Activated T-helper 1 cell treated with anti-CD3 and anti-CD28 coated beads, Interleukin-2, amount 50 U/mL, for 16 hours (primary cell): ENCODE measurements at places on chromosomes 7 and 10.

- no peak for DNase-seq
Measured at GRCh38 chr7:76238326-76238725, 36.6 kb downstream of the SRRM3 start.

DNA sequence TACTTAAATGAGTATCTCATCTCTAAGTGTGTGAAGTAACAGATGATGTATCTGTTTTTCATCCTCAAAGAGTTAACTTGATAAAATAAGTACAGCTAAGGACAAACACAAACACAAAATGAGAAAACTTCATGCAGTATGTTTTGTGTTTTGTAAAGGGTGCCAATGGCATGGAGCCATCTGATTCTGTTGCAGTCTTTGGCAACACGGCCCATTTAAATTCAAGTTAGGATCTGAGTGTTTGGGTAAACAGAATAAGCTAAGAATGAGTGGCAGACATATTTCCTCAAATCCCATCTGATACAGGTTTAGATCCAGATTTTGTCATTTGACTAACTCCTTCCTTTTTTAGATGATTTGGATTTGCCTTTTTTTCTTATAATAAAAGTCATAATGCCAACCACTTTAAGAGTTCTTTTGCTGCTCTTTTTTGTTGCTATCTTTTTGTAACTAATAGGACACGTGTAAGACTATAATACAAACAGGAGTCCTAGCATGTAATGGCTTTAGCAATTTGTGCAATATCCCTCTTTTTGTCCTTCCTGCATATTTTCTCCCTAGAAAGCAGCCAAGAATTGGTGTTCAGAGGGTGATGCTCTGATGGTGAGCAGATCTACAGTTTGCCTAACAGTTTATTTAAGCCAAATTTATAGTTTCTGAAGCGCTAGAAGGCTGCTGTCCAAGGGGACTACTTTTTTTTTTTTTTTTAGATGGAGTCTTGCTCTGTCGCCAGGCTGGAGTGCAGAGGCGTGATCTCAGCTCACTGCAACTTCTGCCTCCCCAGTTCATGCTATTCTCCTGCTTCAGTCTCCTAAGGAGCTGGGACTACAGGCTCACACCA lies 18.9 kb upstream of the ACTA2 start:
- no peak for DNase-seq

GRCh38 chr10:12198156-12198555 lies 2.2 kb downstream of the CDC123 start:
- no peak for DNase-seq

DNA sequence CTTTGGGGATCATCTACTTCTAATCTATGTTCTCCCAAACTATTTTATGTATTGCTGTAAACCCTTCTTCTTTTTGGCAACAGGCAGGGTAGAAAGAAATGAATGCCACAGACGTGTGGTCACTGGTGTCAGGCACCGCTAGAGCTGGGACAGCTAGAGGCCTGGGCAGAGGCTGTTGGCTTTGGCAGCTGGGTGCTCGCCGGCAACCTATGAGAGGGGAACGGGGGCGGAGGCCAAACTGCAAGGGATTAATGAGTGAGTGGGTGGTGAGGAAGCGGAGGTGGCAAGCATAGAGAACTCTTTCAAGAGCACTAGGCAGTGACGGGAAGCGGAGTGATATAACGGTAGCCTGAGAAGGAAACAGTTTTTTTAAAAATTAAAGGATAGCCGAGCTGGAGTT lies 78.5 kb downstream of the CREB5 start:
- DNase-seq: no peak

GRCh38 chr10:98539578-98539977 lies 92.8 kb upstream of the HPS1 start:
- DNase-seq: no peak

DNA sequence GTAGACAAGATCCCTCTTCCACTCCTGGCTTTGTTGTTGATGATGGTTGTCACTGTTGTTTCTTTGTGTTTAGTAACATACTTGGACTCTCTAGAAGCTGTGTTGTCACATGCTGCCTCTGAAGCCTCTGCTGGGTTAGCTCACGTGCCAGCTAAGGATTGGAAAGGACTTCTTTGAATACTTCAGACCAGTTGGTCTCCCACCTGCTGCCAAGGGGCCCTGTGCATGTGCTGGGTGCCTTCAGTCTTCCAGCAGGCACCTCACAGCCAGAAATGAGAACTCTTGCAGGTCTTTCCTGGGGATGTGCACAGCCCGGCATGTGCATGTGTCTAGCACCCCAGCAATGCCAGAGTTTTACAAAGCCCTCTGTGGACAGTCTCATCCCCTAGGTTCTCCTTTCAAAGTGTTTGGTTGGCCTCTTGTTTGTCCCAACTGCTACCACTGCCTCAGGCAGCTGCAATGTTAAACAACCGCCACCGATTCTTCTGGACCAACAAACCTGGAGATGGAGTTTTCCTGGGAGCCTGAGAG lies 21.7 kb upstream of the NCAPG2 start:
- no peak for DNase-seq

- no peak for DNase-seq
Measured at GRCh38 chr10:30459283-30459682, 25.3 kb downstream of the MAP3K8 start.

GRCh38 chr10:111481261-111481826 lies 404.5 kb downstream of the ADRA2A start:
- no peak for DNase-seq

DNA sequence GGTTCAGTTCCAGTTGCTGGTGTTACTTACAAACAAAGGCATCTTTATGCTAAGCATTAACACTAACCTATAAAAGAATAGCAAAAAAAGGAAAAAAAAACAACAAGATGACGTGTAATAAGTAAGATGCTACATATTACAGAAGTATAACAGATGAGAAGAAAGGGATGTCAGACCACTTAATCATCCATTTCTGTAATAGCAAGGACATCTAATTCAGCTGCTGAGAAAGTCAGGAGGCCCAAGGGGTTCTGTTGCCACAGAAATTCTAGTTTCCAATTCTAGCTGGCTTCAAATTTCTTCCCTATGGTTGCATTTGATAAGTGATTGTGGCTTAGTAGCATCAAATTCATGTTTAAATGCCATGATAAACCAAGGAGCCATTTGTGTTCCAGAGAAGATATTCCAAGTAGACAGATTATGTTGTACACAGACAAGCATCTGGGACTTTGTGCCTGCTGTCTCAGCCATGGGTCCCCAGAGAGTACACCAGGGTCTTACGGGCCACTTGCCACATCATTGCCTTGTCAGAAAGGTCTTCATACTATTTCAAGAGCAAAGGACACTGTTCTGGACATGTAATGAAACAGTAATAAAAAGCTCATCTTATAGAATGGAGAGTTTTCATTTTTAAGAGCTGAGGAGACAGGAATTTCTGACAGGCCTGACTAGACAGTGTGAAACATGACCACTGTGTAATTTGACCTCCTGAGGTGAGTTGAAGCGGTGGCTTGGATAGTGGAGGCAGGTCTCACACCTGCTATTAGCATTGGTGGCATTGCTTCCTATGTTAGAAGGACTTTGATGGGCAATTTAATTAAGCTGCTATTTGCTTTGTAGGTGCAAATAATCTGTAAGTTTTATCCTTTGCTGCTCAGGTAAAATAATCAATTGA lies 4.2 kb upstream of the ASB4 start:
- DNase-seq: no peak

DNA sequence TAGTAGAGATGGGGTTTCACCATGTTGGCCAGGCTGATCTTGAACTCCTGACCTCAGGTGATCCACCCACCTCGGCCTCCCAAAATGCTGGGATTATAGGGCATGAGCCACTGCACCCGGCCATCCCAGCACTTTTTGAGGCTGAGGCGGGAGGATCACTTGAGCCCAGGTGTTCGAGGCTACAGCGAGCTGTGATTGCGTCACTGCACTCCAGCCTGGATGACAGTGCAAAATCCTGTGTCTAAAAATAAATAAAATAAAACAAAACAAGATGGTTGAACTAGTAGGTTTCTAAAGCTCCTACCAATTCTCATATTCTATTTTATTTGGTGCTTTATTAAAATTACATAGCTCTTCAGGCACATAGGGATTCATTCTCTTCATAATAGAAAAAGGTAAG lies 890.3 kb upstream of the AUTS2 start:
- no peak for DNase-seq

DNA sequence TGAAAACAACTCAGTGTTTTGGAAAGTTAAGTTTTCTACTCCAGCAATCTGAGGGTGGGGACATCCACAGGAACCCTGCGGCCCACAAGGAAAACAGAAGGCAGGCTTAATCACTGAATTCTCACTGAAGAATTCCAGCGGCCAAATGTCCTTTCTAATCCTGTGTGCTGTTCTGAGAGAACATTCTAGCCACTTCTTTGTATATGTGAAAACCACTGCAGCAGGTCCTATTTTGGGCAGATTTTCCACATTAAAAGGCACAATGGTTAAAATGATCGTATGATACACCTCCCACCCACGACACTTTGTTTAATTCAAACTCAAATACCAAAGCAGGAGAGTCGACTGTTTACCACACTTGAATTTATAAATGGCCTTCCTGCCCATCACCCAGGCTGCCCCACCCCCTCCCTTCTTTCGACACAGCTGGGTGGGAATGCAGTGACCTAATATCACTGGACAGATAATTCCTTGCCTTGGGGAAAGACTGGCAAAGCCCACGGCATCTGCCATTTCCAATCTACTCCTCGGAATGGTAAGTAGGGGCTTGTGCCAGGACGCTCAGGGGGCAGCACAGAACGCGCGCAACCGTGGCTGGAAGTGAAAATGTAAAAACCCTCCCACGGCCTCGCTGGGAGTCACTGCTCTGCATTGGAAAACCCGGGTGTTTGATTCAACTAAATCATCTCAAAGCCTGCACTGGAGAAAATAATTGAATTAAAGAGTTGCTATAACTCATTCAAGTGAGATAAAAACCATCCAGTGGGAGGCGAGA lies 67.0 kb downstream of the CTBP2 start:
- DNase-seq: no peak

GRCh38 chr7:132577206-132578049 lies 1.2 kb upstream of the PLXNA4 start:
- no peak for DNase-seq

- DNase-seq: no peak
Measured at GRCh38 chr10:129626309-129626708, 159.3 kb downstream of the MGMT start.

DNA sequence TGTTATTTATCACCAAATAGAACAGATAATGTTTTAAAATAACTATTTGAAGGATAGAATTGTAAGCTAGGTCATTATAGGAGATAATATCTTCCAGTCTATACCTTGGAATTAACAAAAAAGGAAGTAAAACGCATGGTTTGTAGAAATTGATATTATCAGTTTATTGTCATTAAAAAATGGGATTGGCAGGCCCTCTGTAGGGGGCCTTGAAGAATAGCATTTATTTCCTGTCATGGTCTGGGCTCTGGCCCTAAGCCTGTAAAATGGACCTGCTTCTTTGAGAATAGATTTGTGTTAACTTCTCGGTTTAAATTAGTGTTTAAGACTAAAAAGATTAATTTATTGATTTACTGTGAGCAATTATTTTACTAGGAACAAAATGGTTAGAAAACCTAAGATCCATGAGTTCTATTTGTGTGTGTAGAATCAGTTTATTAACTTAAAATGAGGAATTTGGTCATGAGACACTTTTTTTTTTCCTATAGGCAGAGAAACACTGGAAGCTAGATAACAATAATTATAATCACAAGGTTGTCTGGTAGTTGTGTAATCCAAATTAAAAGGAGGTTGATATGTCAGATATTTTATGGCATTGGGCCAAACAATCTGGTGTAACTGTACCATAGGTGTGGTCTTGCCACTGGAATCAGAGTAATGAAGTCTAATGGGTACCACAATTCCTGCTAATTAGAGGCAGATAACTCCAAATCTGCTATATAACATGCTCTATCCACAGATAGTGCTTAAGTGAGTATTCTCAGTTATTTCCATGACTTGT lies 197.4 kb upstream of the FOXP2 start:
- DNase-seq: no peak

DNA sequence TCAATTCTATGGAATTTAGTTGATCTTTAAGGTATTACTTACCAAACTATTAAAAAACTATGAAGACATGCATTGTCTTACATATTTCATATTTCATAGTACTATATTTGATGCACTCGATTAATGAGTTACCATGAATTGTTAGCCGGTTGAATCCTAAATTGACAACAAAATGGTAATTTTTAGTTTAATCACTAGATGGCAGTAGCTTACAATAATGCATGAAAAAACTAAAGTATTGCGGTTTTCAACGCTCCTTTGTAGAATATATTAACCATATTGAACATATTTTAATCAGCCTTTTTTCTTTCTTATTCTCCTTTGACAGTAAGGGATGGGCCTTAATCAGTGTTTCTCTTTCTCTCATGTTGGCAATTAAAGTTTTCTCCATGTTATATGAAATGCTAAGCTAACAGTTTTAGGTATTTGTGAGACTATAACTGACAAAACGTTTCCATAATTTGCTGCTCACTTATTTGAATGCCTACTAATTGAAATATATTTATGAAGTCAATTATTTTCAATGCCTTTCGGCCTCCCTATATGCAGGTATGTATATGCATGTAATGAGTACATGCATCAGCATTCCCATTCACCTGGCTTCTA lies 48.5 kb upstream of the ARL4A start:
- DNase-seq: no peak

DNA sequence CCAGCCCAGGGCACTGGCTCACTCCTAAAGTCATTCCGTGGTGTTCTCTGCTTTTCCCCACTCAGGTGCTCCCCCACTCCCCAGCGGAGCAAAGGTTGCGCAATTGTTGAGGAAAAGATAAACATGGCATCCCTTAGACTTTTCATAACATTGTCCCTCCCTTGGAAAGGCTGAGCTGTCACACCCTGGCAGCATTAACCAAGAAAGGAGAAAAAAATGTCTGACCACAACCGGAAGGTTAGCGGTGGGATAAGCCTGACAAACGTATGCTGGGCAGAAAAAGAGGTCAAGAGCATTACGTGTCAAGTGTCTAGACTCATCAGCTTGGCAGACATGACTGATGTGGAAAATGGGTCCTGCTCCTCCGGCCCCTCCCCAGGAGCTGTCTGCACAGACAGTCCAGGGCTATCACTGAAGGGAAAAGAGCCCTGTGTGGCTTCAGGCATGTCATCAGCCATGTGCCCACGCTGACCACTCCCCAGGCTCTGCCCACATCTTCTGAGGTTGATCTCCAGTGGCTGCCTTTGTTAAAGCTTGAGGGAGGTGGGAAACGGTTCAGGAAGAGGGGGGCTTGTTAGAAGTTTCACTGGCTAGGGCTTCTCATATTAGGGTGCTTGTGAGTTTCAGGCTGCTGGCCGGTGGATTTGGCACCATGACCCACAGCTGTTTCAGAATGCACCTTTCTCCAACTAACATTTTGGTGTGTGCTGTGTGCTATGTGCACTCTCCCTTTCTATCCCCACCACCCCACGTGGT lies 30.1 kb downstream of the BTBD16 start:
- DNase-seq: no peak

DNA sequence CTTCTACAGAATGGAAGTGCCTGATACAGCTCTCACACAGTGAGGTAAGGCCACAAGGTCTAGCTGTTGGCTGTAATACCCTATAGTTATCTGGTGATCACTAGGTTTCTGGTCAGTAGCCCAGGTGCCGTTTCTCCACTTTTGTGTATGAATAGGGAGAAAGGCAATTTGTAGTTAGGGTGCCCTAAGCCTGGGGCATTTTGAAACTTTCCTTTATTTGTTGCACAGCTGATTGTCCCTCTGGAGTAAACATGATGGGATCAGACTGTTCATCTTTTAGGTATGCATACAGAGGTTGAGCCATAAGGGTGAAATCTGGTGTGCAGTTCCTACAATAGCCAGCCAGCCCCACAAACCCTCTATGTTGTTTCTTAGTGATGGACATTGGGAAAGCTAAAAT lies 112.4 kb downstream of the ANKRD26 start:
- no peak for DNase-seq
